ENCODE measurements at places on chromosomes 12 and 14.

GRCh38 chr14:69700575-69700974 lies 66.4 kb upstream of the SRSF5 start:
- DNase-seq, result no peak

- no peak for DNase-seq
Measured at GRCh38 chr12:65609359-65609771, 214.9 kb upstream of the HMGA2 start.

DNA sequence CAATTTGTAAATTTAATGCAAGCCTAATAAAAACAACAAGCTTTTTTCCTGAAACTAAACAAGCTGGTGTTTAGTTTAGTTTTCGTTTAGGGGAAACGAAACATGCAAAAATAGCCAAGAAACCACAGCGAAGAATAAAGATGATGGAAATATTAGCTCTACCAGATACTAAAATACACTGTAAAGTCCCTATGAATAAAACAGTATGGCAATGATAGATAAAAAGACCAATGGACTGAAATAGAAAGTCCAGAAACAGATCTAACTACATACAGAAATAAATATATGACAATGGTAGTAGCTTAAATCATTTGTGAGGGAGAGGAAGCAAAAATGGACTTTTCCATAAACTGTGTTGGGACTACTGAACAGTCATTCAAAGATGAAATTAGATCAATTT lies 26.4 kb downstream of the ATP2B1 start:
- DNase-seq, result no peak

DNA sequence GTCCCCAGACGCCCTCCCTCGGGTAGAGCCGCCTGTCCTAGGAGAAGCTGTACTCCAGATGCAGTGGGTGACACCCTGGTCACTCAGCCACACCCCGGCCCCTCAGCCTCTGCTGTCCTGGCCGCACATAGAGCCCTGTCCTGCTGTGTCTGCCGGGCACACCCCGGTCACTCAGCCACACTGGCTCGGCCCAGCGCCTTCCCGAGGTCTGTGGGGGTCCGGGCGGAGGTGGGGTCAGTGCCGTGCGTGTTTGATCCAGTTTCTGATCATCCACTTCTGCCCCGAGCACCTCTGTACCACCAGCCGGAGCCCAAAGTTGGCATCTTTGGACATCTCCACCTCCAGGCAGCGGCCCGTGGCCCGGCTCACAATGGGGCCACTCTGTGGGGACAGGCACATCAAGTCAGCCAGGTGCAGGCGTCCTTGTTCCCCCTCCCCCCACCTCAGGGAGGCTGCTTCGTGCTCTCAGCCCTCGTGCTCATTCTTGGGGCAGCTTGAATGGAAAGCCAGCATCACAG lies 52.7 kb downstream of the NOC4L start:
- DNase-seq, result no peak

GRCh38 chr12:93813186-93813585 lies 136.0 kb downstream of the CRADD start:
- DNase-seq, result peak; percentile 80

- DNase-seq, result no peak
Measured at GRCh38 chr12:45518291-45519235, 210.9 kb upstream of the ARID2 start.

DNA sequence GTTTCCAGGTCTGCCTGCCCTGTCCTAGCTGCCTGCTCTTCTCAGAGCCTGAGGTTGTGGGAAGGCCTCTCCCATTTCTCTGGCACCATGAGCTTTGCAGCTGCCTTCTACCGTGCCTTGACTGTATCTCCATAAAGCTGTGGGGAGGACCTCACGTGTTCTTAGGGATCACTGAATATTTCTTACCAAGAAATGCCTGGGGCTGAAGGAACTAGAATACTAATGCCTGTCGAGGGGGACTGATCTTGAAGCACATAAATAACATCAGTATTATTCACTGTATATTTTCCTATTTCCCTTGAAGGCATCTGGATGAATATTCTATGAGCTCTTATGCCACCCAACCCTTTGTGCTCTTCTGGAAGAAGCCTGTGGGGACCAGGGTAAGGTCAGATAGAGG lies 103.4 kb downstream of the APAF1 start:
- no peak for DNase-seq

- no peak for DNase-seq
Measured at GRCh38 chr12:31306866-31307265, 19.1 kb downstream of the SINHCAF start.

DNA sequence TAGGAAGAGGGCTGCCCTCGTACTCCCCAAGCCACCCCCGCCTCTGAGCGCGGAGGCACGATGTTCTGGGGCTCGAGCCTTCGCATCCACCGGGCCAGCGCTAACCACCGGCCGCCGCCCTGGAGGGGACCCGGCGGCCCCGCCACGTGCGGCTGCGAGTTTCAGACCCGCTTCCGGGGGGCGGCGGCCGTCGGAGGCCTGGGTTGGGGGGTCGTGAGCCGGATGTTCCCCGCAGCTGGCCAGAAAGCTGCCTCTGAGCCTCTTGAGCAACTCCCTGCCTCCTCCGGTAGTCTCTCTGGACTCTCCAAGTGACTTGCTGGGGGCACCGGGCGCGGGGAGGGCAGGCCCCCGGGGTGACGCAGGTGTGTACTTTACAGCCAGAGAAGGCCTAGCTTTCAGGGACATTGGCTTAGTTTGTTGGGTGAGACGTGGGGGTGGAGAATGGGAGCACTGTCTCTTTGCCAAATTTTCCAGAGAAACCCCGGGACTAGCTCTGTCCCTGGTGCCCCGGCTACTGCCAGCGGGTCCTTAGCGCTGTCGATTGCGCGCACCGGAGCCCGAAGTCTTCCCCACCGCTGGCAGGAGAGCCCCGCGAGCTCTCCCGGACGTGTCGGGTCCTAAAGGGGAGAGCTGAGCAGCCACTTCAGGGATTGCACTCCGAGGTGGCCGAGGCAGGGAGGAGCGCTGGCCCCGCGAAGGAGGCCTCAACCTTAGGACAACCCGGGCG lies 15.6 kb downstream of the OTX2 start:
- no peak for DNase-seq

- no peak for DNase-seq
Measured at GRCh38 chr14:50726372-50727107, 58.4 kb upstream of the SAV1 start.

DNA sequence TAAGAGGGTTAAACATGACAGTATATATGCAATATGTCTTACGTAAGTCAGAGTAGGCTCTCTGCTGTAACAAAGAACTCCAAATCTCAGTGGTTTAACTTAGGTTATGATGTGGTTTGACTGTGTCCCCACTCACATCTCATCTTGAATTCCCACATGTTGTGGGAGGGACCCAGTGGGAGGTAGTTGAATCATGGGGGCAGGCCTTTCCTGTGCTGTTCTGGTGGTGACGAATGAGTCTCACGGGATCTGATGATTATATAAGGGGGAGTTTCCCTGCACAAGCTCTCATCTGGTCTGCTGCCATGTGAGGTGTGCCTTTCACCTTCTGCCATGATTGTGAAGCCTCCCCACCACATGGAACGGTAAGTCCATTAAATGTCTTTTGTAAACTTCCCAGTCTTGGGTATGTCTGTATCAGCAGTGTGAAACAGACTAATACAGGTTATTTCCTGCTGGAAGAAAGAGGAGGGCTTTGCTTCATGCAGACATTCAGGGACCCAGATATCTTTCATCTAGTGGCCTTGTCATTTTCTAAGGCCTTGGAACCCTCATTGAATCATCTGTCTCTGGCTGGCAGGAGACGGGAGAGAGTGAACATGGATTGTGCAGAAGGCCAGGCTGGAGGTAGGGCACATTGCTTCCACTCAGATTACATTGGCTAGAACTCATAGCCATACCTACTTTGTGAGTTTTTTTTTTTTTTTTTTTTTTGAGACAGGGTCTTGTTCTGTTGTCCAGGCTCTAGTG lies 96.1 kb downstream of the CRADD start:
- DNase-seq, result no peak

All from vagina (tissue), 2 donors.